ENCODE measurements at places on chromosomes 6 and 20.
A peak's percentile ranks its signal among the peaks of the same experiment; 100 is the strongest.

GRCh38 chr6:151805286-151805840, 2.1 kb upstream of the ESR1 start:
- DNase-seq = no peak

DNA sequence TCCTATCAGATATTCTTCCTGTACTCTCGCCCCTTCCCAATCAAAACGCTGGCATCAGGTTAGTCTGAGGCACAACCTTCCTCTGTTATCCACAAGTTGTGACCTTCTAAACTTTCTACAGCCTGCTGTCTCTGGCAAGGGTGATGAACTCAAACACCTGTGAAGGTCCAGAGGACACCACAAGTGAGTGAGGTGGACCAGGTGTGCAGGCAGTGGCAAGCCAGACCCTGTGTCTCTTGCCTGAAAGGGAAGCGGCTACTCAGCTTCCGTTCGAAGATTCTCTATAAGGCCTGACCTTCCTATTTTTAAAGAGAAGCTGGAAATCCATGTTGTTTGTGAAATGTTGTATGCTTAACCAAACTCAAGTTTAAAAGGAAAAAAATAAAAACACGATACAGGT, 36.8 kb downstream of the GCM1 start:
- DNase-seq = no peak

DNA sequence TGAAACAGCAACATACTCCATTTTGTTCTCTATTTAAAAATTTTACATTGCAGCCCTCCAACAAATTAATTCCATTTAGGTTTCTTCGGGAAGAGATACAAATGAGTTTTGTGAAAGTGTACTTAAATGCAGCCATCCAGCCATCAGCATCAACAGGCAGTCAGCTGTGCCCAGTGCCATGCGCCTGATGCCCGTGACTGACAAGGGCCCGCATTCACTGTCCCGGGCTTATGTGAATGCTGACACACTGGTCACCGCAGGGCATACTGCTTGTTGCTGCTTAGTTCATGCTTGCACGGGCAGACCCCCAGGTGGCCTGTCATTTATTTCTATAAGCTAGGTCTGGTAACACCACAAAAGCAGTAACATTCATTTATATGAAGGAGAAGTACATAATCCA, 224.9 kb upstream of the QKI start:
- no peak for DNase-seq

GRCh38 chr6:151876122-151876521, 68.6 kb downstream of the ESR1 start:
- DNase-seq = no peak

DNA sequence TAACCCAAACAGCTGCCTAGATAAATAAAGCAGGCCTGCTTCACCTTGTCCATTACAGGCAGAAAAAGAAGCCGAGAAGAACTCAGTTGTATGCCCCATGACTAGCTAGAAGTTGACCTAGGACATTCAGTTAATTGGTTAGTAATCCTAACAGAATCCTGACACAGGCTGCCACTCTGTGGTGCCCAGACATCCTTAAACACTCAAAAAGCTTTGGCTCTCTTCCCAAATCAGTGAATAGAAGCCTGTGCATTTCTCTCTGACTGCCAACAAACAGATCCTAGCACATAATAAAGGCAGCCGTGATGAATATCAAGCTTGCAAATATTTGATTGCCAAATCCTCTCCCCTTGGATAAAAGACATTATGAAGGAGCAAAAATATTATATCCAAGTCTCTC, 519.1 kb upstream of the EYS start:
- DNase-seq = no peak

DNA sequence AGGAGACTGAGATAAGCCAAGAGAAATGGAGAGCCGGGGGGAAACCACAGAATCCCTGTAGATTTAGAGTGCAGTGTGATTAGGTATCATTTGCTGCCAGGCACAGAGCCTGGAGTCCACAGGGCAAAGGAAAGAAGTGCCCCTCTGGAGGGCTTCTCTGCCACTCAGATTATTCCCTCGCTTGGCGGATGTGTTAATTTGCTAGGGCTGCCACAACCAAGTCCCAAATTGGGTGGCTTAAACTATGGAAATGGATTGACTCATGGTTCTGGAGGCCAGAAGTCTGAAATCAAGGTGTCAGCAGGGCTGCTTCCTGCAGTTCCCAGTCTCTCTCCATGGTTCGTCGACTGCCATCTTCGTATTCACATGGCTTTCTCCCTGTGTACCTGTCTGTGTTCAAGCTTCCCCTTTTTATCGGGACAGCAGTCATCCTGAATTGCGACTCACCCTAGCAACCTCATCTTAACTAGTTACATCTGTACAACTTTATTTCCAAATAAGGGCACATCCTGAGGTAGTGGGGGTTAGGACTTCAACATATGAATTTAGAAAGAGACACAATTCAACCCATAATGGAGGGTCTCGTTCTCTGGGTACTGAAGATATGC, 122.2 kb downstream of the ANKRD60 start:
- no peak for DNase-seq

- no peak for DNase-seq
Measured at GRCh38 chr6:27867051-27867944, 44.9 kb downstream of the OR2B2 start.

GRCh38 chr6:54291738-54292137, 16.5 kb upstream of the TINAG start:
- DNase-seq = no peak

GRCh38 chr6:130434174-130434873, 68.5 kb downstream of the TMEM200A start:
- no peak for DNase-seq

GRCh38 chr6:111834356-111834755, 38.9 kb downstream of the FYN start:
- no peak for DNase-seq

DNA sequence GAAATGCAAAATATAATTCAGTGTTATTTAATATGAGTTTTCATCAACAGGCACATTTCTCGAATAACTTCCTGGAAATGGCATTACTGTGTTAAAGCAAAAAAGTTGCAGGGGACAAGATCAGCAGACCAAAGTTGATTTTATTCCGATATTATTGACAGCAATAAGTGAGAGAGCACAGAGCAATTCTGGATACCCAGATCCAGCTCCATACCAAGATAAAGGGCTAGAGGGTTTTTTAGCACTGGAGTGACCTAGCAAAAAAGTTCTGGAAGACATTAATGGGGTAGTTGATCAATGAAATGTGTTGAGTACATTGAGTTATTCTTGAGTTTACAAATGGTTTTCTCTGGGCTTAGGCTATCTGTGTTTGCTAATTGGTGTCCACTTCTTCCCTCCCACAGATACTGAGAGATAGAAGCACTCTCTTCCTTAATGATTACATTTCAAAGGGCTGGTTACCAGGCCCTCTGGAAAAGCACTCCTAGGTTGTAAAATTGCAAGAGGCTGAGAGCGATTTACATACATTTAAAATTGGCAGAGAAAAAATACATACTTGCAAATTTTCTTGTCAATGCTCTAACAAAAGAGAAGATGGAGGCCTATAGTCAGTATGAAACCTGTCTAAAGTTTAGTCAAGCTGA, 47.0 kb upstream of the MANEA start:
- no peak for DNase-seq

DNA sequence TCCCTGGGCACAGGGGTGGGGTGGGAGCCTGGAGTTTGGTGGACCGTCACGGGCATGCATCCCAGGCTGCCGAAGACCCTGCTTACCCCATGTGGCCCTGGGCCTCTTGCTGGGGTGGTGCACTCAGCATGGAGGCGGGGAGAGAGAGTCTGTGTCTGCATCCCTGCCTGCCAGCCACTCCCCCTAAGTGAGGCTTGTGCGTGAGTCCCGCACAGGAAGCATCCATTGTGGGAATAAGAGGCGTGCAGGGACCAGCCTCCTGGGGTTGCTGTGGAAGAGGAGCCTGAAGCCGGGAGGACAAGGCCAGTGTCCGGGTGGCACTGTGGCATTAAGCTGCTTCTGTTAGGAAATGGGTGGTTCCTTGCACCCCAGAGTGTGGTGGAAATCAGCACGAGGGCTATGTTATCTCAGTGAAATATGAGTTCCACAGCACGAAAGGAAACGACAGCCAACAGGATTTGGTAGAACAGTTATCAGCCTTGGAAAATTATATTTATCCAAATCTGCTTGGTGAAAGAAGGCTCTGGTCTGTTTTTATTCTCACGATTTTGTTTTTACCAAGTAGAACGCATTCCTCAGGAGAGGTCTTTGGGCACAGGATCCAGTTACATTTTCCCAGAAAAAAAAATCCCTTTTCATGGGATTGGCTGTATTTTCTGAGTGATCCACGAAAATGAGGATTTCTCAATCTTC, 35.7 kb downstream of the CDH4 start:
- DNase-seq = no peak

- DNase-seq = no peak
Measured at GRCh38 chr6:69895396-69895795, 29.0 kb downstream of the COL19A1 start.

DNA sequence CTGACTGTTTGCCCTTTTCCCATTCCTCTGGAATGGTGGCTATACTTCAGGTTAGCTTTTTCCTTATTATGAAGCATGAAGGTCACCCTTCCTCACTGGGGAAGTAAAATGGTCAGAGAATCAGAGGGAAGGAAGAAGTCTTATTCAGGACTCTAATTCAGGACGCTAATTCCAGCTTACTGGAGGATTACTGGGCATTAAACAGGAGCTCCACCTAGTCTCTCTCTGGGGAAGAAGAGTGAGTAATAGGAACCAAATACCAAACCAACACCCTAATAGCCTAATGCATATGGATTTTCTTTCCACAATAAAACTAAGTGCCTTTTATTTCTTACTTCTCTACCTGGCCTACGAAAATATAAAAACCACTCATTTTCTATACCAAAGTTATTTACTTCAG, 10.1 kb downstream of the CRISP1 start:
- DNase-seq = no peak

DNA sequence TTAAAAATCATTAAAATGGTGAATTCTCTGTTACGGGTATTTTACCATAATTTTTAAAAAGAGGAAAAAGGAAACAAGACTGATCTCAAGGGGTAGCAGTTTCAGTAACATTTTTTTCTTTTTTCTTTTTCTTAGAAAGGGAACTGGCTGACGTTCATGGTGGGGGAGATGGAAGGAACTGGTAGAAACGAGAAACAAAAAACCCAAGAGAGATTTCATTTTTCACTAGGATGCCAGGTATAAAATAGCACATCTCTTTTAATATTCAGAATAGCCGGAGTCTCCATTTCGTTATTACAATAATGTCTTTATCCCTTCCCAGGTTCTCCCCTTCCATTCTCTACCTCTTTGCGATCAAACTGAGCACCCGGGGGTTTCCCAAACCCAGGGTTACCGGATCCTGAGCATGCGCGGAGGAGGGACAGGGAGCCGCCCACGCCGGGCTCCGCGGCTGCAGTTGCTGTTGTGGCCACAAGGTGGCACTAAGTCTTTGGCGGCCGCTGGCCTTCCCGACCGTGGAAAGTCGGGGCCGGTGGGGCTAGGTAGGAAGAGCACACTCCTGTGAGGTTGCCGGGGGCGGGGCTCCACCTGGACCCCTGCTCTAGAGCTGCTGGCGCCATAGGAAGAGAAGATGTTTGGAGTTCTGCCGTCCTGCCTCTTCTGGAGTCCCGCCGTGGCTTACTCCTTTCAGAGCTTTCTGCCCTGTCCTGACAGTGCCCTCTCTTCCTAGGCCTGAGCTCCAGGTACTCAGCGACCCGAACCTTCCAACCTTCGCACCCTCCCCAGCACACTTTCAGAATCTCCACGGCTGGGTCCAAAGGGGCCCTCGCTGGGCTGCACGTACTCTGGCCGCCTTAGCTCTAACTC, 146.8 kb downstream of the SH3BGRL2 start:
- peak; percentile 76 for DNase-seq

DNA sequence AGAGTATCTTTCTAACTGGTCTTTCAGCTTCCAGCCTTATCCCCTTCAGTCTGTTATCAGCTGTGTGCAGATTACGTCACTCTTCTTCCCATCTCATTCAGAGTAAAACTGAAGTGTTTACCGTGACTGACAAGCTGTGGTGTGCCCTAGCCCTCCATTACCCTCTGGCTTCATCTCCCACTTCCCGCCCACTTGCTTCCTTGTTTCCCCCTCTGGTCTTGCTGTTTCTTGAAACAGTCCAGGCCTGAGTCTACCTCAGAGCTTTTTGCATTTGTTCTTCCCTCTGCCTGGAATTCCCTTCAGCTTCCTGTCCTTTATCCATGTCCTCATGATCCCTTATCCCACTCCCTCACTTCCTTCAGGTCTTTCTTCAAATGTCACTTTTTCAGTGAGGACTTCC, 66.9 kb downstream of the CARMIL1 start:
- DNase-seq = no peak

DNA sequence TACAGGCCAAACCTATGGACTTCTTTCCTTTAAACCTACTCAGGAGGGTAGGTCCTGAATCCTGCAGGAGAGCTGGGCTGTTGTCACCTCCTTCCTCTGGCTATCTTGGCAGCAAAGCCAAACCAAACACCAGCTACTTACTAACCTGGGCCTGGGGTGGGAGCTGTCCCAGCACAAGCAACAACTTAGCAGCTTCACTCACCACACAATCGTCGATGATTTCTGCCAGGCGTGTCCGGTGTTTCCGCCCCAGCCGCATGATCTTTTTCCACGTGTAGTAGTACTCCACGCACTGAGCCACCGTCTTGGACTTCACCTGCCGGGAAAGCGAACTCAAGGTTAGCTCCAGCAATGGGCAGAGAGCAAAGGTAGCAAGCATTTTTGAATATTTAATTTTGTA, 25.4 kb upstream of the MRPS10 start:
- no peak for DNase-seq

DNA sequence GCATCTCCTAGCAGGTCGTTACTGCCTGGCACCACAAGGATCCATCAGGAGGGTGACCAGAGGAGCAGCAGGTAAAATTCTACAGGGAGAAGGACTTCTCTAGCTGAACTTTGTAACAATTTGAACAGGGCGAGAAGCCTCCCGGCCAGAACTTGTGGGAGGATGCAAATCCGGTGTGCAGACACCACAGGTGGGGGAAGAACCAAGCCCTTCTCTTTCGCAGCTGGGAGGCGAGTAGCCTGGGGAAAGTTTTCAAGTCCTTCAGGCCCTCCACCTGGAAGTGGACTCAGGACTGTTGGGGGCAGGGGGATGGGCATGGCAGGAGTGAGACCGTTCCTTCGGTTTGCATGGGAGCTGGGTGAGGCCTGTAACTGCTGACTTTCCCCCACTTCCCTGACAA, 42.7 kb upstream of the FAM210B start:
- DNase-seq = no peak

DNA sequence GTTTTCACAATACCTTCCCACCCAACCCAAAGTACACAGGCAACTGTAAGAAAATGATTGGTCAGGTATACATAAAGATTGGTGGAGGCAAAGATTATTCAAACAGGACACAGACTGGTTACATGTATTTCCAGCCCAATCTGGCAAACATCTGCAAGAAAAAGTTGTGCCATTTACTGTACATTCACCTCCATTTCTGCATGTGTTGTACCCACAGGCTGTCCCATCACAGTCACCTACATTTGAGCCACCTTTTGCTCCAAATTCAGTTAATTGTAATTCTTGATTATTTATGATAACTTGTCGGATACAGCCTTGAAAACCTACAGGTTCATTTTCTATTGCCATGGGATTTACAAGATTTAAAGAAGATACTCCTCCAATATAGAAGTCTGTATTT, 85.6 kb downstream of the PHF3 start:
- no peak for DNase-seq

- DNase-seq = no peak
Measured at GRCh38 chr6:138087593-138088325, 19.5 kb downstream of the PERP start.

- no peak for DNase-seq
Measured at GRCh38 chr6:140845701-140846100, 1287.0 kb upstream of the GJE1 start.
